ENCODE measurements at places on chromosomes 3 and 15. TPM values are rescaled to one million over a fixed set of nuclear protein-coding genes. Genes with fewer than 3 reads are reported as not detected.

- peak; percentile 59 for DNase-seq
Measured at GRCh38 chr3:152121270-152121636, 147.5 kb upstream of the MBNL1 start.

RASL12 gene
- 0.04 TPM for total RNA-seq

DNA sequence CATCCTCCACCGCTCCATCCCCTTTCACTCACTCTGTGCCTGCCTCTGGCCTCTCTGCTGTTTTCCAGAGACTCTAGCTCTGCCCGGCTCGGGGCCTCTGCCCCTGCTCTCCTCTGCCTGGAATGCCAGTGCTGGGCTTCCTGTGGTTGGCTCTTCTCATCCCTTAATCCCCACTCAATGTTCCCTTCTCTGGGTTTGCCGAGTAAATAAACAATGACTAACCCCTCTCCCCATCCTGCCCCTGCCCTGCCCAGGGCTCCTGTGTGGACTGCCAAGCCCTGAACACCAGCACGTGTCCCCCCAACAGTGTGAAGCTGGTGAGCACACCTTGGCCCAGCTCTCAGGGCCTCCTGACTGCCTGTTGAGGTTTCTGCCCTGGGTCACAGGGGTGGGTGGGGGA is 12.2 kb downstream of the STAB1 start:
- DNase-seq: peak; percentile 75

LRRN1 gene
- 1.6 TPM for total RNA-seq

DNA sequence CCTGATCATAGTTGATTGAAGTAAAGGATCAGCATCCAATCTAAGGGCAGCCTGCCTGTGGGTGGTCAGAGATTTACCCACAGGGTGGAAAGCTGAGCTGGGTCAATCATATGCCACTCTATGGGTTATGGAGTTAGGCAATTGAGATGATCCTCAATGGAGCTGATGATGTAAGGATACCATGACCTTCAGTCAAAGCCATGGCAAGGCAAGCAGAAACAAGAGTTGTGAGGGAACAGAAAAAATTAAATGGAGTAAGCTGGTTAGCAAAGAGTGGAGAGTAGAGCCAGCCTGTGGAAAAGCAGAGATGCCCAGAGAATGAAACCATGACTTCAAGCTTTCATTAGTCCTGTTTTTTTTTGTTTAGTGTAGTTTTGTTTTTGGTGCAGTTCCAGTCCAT is 5.7 kb upstream of the IQGAP1 start:
- DNase-seq: no peak

- DNase-seq: peak; percentile 92
Measured at GRCh38 chr3:140953028-140953960, 11.7 kb downstream of the SLC25A36 start.

GOLGA6L6 gene
- total RNA-seq: not detected

SKOR1 gene
- total RNA-seq: not detected

CDHR4 gene
- total RNA-seq: not detected

DNA sequence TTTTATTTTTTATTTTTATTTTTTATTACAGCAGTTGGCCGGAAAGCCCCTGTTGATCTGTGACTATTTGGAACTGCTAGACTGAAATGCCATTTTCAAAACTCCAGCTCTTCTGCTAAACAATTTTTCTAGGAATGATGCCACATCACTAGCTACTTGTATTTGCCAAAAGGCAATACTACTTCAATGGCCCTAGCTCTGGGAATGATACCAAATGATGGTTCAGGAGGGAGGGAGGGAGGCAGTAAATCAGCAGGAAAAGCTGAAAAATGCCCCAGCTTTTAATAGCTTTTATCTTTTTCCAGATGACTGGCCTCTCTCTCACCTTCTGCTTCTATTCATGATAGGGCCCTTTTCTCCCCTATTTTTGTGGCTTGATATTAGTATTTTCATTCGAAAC is 2.6 kb upstream of the CHL1 start:
- DNase-seq: no peak

HYAL1 gene
- not detected for total RNA-seq

PROK2 gene
- total RNA-seq: not detected

DNA sequence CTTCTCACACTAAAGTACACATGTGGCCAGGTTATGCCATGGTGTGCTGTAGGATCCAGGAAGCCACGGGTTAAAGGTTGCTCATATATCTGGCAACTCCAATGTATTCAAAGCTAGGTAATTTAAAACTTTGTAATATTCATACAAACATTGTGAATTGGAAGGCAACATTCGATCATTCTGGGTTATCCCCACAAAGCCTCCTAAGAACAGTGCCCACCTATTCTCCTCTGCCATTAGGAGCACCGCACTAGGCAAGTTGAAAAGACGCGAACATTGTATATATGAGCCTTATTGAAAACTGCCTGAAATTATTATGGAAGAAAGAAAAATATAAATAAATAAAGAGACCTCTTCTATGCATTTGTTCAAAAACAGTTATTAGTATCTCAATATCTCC is 228.2 kb downstream of the IGSF11 start:
- DNase-seq: no peak

KY gene
- total RNA-seq: not detected

DNA sequence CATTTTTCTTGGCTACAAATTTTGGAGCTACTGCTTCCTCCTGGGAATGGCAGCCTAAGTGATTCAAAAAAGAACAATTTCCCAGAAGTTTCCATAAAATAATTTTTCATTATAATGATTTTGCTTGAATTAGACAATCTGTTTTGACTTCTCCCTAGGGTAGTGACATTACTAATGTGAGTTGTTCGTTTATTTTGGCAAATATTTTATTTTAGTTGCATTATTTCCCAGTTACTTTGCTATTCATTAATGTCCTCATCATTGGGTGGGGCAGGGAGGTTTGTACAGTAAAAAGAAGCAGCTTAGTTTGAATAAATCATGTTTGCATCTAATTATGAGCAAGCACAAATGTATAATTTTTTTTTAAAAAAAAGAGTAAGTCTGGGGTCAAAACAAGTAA is 686.6 kb downstream of the ROBO2 start:
- no peak for DNase-seq

- no peak for DNase-seq
Measured at GRCh38 chr3:47098910-47099309, 65.0 kb downstream of the SETD2 start.

GRCh38 chr3:27281671-27282150 is 87.5 kb downstream of the NEK10 start:
- no peak for DNase-seq

WDR72 gene
- 11.5 TPM for total RNA-seq

DNA sequence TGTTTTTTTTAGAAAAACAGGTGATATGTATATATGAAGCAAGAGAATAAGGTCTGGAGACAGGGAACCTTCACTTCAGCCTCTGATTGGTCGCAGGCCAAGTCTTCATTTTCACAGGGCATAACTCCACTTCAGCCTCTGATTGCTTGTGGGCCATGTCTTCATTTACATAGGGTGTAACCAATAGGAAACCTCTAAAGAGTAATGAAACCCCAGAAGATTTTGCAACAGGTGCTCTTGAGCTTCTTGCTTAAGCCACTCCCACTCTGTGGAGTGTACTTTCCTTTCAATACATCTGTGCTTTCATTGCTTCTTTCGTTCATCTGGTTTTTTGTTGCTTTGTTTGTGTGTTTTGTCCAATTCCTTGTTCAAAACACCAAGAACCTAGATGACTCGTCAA is 22.6 kb upstream of the SCG3 start:
- DNase-seq: no peak

DNA sequence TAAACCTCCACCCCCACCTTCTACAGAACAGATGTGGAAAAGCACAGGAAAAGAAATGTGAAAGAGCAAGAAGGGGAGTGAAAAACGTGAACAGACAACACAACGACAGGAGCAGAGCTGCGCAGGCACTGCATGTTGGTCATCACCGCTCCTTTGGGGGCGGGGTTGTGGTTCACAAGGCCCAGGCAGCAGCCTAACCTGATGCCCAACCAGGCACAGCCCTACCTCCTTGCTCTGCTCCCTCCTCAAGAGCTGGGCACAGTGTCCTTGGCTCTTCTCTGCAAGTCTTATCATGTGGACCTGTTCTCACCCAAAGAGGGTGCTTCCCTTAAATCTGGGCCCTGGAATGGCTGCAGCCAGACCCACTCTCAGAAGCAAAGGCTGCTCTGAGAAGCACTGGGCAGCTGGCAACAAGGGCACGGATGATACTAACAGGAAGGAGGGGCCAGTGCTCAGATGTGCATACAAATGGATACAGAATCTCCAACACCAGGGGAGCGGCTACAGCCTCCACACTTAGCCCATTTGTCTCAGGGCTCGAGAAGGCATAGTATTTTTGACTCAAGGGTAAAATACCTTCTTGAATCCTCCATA is 64.6 kb downstream of the DHX30 start:
- DNase-seq: no peak

DNA sequence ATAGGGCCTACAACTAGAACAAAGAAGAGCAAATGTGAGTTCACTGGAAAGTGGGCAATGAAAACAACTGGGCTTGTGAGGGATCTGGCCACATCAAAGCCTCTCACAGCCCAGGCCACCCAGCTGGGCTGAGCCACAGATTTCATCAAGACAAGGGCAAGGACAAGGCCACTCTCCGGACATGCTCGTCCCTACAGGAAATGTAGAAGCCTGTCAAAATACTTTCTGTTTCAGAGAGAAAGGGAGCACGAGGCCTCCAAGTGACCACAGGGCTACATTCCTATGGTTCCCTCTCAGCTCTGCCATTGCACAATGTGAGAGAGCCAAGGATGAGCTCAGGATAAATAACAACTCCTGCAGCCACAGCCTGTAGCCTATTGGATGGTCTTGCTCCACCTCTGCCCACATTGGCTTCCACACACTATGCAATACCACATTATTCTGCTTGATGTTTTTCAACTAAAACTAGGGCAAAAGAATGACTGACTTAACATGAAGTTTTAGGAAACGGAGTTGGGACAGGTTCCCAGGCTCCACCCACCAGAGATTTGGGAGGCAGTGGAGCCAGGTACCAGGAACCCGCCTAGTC is 12.1 kb downstream of the TBC1D2B start:
- peak; percentile 99 for DNase-seq

GRCh38 chr3:128950223-128950938 is 43.5 kb downstream of the CFAP92 start:
- no peak for DNase-seq

DNA sequence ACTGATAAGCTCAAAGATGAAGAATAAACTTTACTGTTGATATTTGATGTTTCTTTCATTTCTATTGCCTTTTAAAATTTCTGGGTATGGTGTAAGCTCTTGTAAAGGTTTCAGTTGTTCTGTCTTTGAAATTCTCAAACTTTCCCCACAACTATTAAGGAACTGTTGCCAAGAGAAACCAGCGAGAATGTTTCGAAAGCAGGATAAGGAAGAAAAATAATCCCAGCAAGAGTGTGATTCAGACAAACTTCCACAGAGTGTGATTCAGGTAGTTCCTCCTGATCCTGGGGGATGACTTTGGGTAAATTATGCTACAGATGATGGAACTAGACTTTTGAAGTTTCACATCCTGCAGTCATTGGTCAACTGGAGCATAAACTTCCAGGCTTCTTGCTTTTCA is 632.0 kb downstream of the NSUN3 start:
- DNase-seq: no peak

GRCh38 chr3:18092726-18093125 is 332.4 kb downstream of the SATB1 start:
- no peak for DNase-seq

SLC24A1 gene
- total RNA-seq: 3.9 TPM

GRCh38 chr3:169158379-169158778 is 505.1 kb downstream of the MECOM start:
- DNase-seq: no peak

DNA sequence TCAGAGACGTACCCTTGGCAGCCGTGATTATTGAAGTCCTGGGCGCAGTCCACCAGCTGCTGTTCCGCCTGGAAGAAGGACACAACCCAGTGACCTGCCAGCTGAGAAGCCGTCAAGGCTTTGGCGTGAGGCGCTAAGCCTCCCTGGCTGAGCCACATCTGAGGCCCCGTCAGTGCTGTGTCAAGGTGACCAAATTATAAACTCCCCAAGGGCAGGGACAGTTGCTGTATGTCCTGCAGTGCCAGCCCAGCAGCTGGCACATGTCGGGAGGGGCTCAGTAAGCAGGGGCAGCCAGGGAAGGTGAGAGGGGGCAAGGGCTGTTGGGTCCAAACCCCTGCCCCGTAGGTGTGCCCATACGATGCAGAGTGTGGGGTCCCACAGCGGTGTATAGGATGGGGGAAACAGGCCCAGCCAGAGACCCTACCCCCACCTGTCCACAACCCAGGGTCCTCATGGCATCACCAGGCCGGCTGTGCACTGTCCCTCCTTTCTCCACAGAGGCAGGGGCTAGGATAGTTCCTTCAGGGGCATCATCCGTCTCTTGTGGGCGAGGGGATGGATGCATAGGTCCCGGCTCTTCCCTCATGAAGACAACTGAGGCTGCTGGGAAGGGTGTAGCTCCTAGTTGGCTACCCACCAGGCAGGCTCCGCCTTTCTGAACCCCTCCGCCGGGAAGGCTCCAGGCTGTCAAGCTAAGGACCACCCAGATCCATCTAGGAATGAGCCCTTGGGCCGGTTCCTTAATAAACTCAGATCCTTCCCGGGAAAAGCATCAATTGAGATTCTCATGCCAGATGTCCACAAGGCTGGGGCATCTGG is 13.2 kb downstream of the CTSH start:
- no peak for DNase-seq

DZIP3 gene
- total RNA-seq: 8.0 TPM

DNA sequence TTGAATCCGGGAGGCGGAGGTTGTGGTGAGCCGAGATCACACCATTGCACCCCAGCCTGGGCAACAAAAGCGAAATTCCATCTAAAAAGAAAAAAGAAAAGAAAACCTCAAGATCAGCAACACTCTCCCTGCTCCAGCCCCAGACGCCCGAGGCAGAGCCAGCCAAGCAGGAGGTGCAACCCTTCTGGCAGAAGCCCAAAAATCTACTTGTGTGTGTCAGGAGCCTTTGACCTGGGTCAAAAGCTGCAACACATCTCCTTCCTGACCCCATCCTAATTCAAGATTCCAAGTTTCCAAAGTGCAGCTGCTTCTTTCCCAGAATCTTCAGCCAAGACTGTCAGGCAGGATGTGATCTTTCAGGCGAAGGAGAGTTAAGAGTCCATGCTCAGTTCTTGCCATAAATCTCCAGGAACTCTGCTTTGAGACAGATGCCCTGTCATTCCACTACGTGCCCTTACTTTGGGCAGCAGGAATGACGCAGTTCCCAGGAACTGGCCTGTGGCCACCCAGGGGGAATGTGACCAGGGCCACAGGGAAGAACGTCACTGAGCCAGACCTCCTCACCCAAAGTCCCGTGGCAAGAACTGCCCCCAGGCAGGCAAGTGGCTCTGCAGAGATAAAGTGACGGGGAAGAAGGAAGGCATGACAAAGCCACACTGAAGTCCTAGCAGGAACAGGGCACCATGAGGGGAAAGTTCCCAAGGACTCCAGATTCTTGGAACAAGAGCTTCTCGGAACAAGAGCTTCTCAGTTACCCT is 39.4 kb downstream of the SH3BP5 start:
- DNase-seq: peak; percentile 72

Measured in H4 (cell line).